ENCODE measurements at places on chromosomes 5 and 9.
A peak's percentile ranks its signal among the peaks of the same experiment; 100 is the strongest.

- DNase-seq, result peak; percentile 98
These were observed 30.6 kb upstream of the SMU1 start for GRCh38 chr9:33106827-33107621.

GRCh38 chr5:148224117-148224742 is 14.1 kb upstream of the MARCOL start:
- no peak for DNase-seq

- DNase-seq, result no peak
These were observed 523 bp downstream of the EPB41L4B start for GRCh38 chr9:109320331-109320741.

GRCh38 chr5:178296066-178296465 is 63.5 kb upstream of the PHYKPL start:
- DNase-seq, result no peak

- no peak for DNase-seq
These were observed 9.9 kb upstream of the MEGF10 start for GRCh38 chr5:127280491-127281220.

- no peak for DNase-seq
These were observed 30.7 kb downstream of the TERT start for GRCh38 chr5:1264211-1264610.

DNA sequence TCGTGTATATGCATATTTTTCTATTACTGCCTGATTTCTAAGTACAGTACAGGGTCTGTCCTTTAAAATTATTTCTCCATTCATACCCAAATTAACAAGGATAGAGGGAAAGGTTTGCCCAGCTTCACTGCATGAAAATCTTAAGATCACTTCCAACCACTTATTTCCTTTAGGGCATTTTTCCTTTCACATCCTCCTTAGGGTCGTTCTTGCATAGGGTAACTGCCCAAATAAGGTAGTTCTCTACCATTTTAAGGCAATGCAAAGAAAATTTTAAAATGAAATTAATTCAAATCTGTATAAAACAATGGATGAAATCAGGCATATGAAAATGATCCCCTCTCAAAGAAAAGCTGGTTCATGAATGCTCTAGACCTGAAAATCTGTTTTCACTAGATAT is 4.1 kb upstream of the CDC20B start:
- no peak for DNase-seq

DNA sequence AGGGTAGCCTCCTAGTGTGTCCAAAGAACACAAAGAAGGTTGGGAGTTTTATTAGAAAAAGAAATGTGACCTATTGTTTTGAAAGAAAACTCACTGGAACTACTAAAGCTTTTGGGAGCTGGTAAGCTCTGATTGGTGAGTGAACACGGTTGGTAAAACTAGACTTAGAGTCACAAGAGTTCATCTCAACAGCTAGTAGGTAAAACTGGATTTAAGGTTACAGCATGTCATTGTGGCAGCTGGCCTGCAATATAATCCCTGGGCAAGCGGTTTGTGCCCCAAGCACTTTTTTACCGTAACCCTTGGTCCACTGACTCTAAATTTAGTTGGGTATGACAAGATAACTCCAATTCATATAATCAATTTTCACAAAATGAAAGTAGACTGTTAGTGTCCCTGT is 47.4 kb downstream of the UBAP2 start:
- DNase-seq, result no peak

DNA sequence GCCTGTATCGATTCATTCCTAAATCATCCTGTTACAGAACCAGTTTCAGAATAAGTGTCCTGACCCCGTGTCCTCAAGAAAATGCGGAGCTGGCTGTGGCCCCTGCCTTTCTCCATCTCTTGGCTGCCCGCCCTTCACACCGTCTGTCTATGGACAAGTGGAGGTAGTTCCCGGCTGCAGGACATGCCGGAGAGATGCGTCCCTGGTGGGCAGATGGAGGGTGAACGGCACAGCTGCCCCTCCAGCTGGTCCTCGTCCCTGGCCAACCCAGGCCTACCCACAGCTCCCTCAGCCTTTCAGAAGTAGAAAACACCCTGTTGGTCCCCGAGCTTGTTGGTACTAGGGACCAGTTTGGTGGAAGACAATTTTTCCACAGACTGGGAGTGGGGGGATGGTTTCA is 14.8 kb upstream of the EXOC3 start:
- DNase-seq, result no peak

DNA sequence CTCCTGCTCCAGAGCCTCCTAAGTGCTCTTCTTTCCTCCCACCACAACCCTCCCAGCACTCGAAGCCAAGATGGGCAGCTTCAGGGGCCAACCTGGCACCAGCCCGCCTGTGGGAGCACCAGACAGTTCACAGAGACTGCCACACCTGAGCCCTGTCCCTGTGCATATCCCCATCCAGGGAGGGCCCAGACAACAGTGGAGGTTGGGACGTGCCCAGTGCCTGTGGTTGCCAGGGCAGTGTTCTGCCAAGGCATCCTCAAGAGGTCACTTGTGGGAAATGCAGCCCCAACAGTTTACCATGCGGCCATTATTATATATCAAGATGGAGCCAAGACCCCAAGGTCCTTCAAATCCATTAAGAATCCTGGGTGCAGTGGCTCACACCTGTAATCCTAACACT is 23.0 kb upstream of the TRIO start:
- no peak for DNase-seq

DNA sequence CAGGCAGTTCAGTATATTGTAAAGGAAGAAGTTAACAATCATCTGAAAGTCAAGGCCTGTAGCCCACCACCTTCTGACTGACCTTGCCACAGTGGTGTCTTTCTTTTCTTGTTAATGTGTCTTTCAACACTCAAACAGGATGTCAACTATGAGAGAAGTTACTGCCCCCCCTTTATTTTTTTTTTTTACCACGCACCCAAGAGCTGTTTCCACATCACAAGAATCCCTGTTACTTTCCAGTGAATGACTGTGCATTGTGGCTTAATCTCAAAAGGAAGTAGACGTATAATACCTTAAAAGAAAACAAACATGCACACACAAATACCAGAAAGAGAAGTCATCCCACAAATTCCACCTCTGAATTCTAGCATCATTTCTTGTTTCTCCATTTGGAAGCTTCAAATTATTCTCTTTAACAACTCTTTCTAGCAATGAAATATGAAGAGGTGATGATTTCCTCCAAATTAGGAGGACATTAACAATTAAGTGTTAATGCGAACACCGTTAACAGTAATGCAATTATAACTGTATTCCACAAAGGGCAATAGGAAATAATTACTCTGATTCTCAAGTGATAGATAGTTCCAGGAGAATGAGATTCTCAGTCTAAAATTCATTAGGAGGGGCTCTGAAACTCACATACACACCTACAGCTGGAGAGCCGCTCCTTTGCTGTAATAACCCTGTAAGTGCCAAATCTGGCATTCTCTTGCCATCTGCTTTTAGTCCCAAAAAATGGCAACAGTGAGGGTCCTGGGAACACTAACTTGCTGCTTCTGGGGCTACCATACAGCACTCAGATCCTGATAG is 201.0 kb downstream of the EFNA5 start:
- DNase-seq, result peak; percentile 81

DNA sequence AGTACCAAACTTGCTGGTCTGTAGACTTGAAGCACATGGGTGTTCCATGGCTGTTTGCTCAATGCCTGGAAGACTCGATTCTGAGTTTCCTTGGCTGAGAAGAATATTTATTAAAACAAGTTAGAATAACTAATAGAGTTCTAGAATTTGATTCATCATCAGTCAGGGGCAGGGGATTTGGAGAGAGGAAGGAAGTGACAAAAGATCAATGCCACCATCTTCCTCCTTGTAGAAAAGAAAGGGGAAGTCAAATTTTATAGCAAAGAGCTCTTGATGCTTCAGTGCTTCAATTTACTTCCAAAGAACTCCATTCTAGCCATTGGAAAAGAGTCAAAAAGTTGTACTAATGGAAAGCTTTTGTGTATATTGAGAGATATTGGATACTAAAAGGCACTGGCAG is 236.3 kb downstream of the MCTP1 start:
- no peak for DNase-seq

DNA sequence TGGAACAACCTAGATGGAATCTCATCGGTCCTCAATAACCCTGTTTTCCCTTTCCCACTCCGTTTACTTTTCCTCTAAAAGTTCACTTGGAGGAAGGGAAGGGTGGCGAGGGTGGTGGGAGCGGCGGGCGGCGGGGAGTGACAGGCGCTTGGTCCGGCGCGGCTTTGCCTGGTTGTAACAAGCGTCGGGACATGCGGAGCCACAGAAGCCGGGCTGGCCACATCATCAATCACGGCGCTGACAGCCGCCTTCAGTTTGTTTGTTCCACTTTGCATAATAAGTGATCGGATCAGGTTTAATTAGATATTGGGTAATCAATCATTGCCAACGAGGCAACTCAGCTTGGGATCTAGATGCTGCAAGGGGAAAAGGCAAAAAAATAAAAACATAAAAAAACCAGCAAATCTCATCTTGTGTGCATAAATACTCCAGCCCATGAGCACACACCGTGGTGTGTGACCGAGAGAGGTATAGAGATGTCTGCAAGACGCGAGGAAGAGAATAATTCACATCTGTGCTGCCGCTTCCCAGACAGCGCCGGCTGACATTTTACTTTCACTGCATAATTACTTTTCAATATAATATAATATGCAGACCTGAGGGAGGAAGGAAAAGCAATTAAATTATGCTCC is 396.2 kb upstream of the IRX4 start:
- no peak for DNase-seq

- no peak for DNase-seq
These were observed 33.0 kb downstream of the FOXD1 start for GRCh38 chr5:73415617-73416016.

DNA sequence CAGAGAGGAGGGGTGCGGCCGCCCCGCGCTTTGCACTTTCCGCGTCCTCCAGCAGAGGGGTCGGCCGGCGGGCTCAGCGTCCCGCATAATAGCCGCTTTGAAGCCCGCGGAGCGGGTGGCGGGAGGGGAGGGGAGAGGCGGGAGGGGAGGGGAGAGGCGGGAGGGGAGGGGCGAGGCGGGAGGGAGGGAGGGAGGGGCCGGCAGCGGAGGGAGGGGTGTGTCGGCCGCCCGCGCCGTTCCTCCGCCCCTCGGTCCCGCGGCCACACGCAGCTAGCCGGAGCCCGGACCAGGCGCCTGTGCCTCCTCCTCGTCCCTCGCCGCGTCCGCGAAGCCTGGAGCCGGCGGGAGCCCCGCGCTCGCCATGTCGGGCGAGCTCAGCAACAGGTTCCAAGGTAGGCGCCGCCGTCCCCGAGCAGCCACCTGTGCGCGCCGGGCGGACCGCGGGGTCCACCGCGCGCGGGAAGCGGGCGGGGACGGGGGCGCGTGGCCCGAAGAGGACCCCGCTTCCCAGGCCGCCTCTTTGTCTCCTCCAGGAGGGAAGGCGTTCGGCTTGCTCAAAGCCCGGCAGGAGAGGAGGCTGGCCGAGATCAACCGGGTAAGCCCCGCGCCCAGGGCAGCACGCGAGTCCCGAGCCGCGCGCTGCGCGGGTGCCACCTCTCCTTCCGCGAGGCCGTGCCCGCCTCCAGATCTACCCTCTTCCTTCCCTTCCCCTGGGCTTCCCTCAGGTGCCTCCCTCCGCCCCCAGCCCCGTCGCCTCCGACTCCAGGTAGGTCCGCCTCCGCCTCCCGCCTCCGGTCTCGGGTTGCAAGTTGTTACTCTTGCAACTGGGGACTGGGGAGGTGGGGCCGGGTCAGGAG is at the start of gene AIF1L:
Gene AIF1L (plus strand): TSS at position 263 of the 857 bp plus-strand sequence. CDS start 99 bp downstream, at position 362.
- DNase-seq, result no peak

- DNase-seq, result no peak
These were observed 42.6 kb downstream of the NACC2 start for GRCh38 chr9:136052472-136052880.

- no peak for DNase-seq
These were observed 31.9 kb downstream of the GNA14 start for GRCh38 chr9:77616191-77616590.

DNA sequence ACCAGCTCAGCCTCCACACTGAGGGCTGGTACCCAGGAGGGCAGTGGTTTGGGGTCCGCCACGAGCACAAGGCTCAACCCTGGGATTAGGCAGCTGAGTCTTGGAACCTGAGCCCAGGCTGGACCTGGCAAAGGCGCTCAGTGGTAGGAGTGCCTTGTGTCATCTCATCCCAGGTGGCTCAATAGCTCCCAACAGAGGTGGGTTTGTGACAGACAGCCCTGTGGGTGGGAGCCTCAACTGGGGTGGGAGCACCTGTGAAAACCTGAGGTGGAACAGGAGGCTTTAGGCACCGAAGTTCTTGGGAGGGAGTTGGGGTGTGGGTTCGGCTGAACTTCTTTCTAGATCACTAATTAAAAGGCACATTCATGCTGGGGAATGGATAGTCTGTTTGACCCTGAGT is 35.2 kb upstream of the SMU1 start:
- DNase-seq, result no peak

DNA sequence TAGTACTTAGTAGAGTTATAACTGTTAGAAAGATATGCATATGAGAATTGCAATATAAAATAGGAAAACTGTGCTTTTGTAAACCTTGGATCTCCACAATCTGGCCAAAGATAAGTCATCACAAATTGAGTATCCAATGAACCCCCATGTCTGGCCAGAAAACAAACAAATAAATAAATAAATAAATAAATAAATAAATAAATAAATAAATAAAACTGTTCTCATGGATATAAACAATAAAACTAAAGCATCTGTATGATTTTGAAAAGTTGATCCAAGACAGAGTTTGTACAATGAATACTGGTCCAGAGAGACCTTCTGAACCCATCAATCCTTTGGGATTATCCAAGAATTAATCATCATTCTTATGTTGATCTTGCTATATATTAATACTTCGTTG is 367.6 kb upstream of the CDH9 start:
- DNase-seq, result no peak

GRCh38 chr5:54360925-54361662 is 50.7 kb upstream of the ARL15 start:
- no peak for DNase-seq

- DNase-seq, result no peak
These were observed 271.6 kb downstream of the MED10 start for GRCh38 chr5:6106756-6107155.

DNA sequence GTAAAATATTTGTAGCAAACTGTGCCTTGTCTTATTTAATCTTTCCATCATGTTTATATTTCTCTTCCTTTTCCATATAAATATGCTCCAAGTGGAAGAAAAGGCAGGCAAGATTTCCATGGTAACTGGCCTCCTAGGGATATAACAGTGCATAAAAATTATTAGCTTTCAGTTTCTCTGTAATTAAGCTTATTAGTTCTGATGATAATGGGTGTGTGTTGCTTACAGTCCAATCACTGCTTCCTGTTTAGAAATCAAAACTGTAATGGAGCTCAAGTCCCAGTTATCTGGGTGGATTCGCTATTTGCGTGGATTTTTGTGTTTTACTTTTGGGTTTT is 213.0 kb downstream of the PJA2 start:
- DNase-seq, result no peak

Measured in fibroblast of skin of abdomen (primary cell).